ENCODE measurements at places on chromosomes 2 and 18.

GRCh38 chr2:205025580-205026240 lies 480.4 kb downstream of the PARD3B start:
- no peak for DNase-seq

- DNase-seq = no peak
These were observed 51.9 kb downstream of the EFEMP1 start for GRCh38 chr2:55871637-55872036.

- DNase-seq = no peak
These were observed 27.4 kb downstream of the SERTAD2 start for GRCh38 chr2:64626146-64626809.

GRCh38 chr2:155839991-155840390 lies 492.5 kb downstream of the NR4A2 start:
- DNase-seq = no peak

GRCh38 chr2:48235076-48235475 lies 294.9 kb upstream of the STON1 start:
- no peak for DNase-seq

GRCh38 chr18:79317703-79318102 lies 78.0 kb upstream of the NFATC1 start:
- DNase-seq = no peak

DNA sequence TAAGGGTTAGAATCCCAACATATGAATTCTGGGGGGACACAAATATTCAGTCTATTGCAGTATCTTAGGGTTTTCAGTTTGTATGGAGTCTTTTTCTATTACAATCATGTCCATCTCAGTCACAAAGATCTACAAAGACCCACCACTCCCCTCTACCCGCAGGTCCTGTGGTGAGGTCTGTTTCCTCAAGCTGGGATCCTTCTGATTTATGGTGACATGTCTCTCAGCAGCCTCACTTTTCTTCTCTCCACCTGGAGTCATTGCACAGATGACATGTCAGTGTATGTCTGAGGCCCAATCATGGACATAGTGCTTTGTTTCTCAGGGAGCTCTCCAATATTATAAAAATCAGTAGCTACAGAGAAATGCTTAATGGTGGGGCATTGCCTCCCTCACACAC lies 113.4 kb upstream of the RAB27B start:
- DNase-seq = no peak

GRCh38 chr2:179165356-179166000 lies 99.2 kb downstream of the SESTD1 start:
- no peak for DNase-seq

GRCh38 chr2:210224591-210224940 lies 681 bp downstream of the ACADL start:
- DNase-seq = no peak

DNA sequence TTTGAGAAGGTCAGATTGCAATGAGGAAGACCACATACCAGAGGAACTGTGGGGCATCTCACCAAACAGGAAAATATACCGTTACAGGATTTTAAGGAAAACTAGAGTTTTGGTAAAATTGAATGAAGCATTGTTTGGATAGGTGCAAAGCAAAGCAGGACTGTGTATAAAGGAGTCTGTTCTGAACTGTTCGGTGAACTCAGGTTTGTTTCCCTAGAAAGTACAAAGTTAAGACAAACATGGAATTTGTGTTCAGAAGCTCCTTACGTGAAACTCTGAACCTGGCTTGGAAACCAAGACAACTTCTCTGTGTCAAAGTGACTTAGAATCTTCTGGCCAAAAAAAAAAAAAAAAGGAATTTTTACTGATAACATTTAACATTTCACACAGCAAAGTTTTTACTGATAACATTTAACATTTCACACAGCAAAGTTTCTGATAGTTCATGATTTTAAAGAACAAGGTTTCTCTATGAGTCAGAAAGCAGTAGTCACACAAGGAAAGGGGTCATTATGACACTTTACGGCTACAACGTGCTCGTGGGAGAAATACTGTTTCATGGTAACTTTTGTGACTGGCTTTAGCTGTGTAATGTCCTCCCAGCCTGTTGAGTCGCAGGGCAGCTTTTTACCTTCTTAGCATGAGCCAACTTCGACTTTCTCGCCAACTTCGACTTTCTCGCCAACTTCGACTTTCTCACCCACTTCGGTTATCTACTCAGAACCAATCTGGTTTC lies 21.2 kb upstream of the TET3 start:
- DNase-seq = no peak

- DNase-seq = no peak
These were observed 14.2 kb upstream of the TRAF3IP1 start for GRCh38 chr2:238305965-238306671.

GRCh38 chr2:30514134-30514847 lies 67.2 kb downstream of the LCLAT1 start:
- peak; percentile 33 for DNase-seq

DNA sequence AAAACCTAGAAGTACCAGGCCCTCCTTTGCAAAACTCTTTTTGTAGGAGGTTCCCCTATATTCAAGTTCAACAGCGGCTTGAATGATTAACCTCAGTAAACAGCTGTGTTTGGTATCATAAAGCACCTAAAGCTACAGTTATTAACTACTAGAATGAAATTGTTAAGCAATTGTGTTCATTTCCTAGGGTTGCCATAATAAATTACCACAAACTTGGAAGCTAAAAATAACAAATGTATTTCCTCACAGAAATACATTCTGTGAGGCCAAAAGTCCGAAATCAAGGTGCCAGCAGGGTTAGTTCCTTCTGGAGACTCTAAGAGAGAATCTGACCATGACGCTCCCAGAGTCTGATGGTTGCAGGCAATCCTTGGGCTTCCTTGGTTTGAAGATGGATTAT lies 202.1 kb upstream of the ACVR2A start:
- no peak for DNase-seq

- DNase-seq = peak; percentile 69
These were observed 108.3 kb downstream of the MTCL1 start for GRCh38 chr18:8813611-8814010.

DNA sequence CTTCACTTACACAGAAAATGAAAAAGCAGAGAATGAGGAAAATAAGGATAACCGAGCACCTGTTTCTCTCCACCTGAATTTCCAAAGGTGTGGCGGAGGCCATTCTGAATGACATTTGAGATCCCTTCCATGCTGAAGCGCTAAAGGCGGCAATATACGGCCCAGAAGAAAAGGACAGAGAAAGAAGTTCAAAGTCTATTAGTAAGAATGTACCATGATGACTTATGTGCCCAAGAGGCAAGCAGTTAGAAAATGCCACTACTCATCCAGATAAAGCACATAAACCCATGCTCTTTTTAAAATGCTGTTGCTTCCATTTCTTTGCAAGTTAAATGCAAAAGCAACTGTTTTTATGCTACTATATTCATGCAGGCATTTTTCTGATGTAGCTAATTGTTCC lies 37.2 kb downstream of the FEZ2 start:
- no peak for DNase-seq

GRCh38 chr2:207950063-207950760 lies 75.1 kb downstream of the PLEKHM3 start:
- no peak for DNase-seq

Measured in GM04504 (cell line).